ENCODE measurements at places on chromosomes 3 and 15.

GRCh38 chr3:4830586-4830914 lies 148.7 kb upstream of the BHLHE40 start:
- DNase-seq = no peak

GRCh38 chr3:23376516-23377248 lies 173.6 kb downstream of the UBE2E2 start:
- DNase-seq = no peak

- no peak for DNase-seq
These were observed 26.4 kb downstream of the ACAA1 start for GRCh38 chr3:38110314-38111050.

GRCh38 chr3:159650726-159651125 lies 337.9 kb upstream of the IL12A start:
- no peak for DNase-seq

All from activated naive CD4-positive, alpha-beta T cell (primary cell).